ENCODE measurements at places on chromosomes 11 and 22.

DNA sequence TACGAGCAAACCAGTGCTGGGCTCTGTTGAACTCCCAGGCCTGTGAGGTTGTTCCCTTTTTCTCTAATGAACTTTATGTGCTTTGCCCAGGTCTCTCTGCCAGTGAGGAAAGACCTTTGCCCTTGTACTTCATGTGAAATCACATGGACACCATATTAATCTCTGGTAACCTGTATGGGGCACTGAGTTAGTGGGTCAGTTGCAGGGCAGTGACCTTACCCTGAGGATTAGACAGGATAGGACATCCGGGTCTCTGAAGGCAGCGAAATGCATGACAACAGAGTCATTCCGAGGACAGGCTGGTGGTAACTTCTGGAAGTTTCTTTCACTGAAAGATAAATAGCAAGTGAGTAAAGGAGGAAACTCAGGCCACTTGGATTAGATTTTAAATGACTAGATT lies 93.7 kb downstream of the ZBTB16 start:
- no peak for DNase-seq

- no peak for DNase-seq
Measured at GRCh38 chr11:124627546-124627945, 4.9 kb downstream of the TBRG1 start.

- DNase-seq, result no peak
Measured at GRCh38 chr22:35394011-35394312, 6.0 kb upstream of the MCM5 start.

GRCh38 chr11:44578279-44578678 lies 12.8 kb downstream of the CD82 start:
- no peak for DNase-seq

DNA sequence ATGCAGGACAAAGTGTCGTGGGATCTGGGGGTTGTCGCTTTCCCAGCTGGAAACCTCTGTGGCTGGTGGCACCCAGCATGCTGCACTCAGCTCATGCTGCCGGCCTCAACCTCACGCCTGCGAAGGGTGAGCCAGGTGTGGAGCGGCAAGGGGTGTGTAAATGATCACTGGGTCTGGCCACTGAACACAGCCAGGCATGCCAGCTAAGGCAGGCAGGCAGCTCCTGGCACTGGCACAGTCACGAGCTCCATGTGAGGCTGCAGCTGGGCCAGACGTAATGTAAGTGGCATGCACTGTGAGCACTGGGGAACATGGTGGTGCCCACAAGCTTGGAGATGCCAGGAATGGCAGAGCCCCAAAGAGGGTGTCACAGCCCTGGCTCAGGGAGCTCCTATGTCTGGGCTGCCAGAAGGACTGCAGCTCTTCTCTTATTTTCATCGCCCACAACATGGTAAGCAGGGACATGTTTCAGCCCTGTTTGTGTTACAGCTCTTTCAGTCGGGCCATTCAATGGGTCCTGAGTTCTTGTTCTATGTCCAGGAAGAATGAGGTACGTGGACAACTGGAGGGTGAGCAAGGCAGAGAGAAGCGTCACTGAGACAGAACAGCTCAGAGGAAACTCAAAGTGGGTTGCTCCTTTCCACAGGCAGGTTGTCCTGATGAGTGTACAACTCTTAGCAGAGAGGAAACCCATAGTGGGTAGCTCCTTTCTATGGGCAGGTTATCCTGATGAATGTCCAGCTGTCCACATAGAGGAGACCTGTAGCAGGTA lies 403.8 kb downstream of the CNTN5 start:
- no peak for DNase-seq

DNA sequence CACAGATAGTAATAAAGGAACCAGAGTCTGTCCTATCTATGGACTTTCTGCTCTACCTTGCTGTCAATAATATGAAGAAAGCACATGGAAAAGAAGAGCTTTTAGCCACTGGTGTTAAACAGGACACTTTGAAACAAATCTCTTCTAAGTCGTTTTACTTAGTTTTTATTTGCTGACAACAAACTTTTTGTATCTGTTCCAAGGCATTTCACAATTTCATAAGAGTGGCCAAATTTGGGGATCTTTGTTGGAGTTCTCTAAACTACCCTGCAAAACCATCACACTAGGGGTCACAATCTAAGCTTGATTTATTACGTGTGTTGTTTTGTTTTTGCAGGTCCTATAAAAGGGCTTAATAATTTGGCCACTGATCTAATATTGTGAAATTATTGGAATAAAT lies 54.4 kb downstream of the BBOX1 start:
- no peak for DNase-seq

DNA sequence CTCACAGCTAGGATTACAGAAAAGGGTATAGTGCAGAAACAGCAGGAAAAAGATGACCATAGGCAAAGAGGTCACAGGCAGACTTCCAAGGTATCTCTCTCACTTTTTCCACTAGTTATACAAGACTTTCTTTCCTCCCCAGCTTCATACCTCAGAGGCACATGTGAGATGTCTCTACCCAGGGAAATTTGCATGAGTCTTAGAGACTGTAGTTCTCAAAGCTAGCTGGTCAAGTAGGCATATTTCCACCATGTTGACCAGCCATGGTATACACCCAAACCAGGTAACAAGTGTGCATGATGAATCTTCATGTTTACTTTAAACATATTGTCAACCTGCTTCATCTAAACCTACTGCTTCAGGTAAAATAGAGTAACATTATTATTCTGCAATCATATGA lies 27.9 kb downstream of the PRMT3 start:
- no peak for DNase-seq

- DNase-seq, result no peak
Measured at GRCh38 chr22:49769691-49770546, 57.8 kb downstream of the BRD1 start.
